ENCODE measurements at places on chromosomes 3 and 15. TPM values are rescaled to one million over a fixed set of nuclear protein-coding genes. Genes with fewer than 3 reads are reported as not detected.

TMCO5A gene
- not detected for total RNA-seq

CISH gene
- 0.57 TPM for total RNA-seq

SLC28A1 gene
- total RNA-seq, result not detected

KIF23 gene
- total RNA-seq, result 82.5 TPM

COX17 gene
- 81.6 TPM for total RNA-seq

ALDH1A2 gene
- 0.98 TPM for total RNA-seq

ADAMTSL3 gene
- not detected for total RNA-seq

C2CD4A gene
- total RNA-seq, result 0.15 TPM

CERS3 gene
- not detected for total RNA-seq

ZNF385D gene
- 13.0 TPM for total RNA-seq

TMEM40 gene
- total RNA-seq, result 1.3 TPM

DNA sequence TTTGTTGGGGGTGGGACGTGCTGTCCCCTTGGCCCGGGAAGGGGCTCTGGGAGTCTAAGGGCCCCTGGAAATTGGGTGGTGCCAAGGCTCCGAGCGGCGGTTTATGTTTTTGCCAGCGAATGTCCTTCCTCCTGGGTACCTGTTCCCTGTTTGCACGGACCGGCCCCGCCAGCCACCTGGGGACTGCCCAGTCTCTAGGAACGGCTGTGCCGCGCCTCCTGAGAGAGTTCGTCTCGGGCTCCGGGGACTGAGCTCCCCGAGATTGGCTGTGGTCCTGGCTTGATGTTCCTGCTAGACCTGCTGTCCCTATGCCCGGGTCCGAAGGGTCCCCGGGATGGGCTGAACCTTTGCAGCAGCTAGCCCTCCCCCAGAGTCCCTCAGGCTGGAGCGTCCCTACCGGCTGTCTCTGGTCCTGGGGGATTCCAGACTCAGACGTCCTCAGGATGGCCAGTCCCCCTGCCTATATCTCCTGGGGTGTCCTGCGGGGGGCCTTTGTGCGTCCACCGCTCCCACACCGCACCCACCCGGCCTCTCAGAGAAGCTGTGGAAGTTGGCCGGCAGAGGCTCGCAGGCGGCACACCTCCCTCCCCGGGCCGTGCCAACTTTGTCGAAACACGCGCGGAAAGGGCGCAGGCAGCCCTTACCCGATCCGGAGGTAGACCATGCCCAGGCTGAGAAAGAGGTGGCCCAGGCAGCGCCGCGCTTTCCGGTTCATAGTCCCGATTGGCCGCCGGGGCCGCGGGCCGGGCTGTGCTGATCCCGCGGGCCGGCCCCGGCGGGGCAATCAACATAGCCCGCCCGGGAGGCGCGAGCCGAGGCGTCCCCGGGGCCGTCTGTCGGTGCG, 547 bp downstream of the WNT7A start:
- DNase-seq, result no peak

- no peak for DNase-seq
Measured at GRCh38 chr3:36178018-36178417, 202.3 kb upstream of the STAC start.

- no peak for DNase-seq
Measured at GRCh38 chr3:47113669-47114365, 50.1 kb downstream of the SETD2 start.

DNA sequence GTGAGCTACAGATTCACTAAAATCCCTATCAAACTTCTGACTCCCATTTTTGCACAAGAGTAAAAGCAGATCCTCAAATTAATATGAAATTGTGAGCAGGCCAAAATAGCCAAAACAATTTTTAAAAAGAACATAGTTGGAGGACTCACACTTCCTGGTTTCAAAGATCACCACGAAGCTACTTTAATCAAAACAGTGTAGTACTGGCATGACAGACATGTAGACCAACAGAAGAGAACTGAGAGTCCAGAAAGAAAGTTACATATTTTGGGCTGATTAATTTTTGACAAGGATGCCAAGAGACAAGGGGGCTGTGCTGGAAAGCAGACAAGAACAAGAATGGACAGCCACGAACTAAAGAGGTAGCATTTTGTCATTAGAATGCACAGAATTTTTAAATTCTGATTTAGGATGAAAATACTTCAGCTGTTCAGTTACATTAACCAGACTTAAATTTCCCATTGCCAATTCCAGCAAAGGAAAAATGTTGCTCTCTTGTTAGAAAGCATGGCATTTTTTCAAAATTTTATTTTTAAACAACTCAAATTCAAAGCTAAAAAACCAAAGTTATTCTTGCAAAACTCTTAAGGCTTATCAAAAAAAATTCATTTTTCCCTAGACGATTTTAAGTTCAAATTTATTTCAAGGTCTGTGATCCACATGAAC, 14.0 kb downstream of the RYK start:
- no peak for DNase-seq

- DNase-seq, result no peak
Measured at GRCh38 chr3:139187648-139188047, 143.0 kb upstream of the PRR23C start.

GRCh38 chr15:52649686-52650085, 29.5 kb downstream of the ATOSA start:
- no peak for DNase-seq

DNA sequence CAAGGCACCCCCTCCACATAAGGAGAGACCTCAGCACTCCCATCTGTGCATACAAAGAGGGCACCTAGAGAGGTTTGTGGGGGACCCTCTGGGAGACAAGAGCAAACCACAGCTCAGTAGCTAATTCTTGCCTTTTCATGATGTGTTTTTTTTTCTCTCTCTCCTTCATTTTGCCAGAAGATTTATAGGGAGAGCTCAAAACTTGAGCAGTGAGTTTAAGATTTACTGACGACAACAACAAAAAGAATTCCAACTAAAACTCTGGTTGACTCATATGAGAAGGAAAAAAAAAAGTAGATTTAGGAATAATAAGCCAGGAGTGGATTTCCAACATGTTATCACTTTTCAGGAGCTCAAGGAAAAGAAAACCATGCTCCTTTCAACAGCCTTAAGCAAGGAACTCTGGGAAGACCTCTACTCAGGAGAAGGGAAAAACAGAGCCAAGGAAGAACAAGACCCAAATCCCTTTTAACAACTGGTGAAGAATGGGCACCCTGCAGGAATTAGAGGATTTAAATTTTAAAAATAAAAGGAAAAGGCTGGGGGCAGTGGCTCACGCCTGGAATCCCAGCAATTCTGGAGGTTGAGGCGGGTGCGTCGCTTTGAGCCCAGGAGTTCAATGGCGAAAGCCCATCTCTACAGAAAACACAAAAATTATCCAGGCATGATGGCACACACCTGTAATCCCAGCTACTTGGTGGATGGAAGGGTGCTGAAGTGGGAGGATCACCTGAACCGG, 58.2 kb upstream of the RAD18 start:
- DNase-seq, result no peak

GRCh38 chr15:60125334-60125733, 121.2 kb downstream of the FOXB1 start:
- no peak for DNase-seq

- no peak for DNase-seq
Measured at GRCh38 chr3:101758224-101758623, 20.8 kb upstream of the NXPE3 start.

DNA sequence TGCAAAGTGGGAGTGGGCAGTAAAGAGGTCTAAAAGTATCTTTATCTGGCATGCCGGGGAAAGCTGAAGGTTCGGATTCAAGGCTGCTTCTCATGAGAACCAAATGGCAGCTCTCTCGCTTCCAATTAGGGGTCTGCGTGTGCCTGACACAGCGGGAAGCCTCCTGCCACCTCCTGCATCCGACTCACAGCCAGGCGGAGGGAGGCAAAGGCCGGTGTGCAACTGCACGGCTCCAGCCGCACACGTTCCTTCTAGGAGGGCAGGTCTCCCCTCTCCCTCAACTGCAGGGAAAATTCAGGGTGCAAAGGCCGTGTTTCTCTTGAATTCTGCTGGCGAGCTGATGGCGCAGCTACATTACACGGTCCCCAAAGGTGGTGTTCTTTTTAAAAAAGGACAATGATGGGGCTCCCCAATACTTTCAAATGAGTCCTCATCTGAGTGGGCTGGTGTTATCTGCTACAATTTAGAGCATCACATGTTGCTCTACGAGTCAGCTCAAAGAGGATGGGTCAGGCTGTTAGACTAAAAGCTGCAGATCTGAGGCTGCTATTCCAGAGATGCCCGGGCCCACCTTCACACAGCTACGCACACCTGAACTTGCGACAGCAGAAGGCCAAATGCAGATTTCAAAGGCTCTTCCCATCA, 226.6 kb downstream of the ADAMTS17 start:
- DNase-seq, result no peak

DNA sequence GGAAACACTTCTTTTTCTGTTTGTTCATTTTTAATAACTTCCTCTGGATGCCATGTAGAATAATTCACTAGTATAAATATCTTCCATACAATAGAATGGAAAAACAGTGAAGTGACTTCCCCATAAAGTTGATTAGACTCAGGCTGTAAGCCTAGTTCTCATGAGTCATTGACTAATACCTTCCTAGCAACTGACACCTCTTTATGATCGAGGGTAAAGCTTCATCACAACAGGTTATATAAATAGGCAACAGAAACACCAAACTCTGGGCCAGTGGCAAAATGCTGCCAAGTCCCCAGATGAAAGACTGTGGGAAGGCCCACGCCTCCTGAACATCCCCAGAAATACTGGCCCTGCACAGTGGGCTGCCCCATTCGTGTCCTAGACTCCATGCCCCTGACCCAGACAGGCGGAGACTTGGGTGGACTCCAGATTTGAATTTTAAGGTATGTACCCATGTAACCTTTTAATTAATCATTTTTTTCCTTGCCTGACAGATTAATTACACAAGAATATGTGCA, 71.3 kb upstream of the TBC1D23 start:
- DNase-seq, result no peak

GRCh38 chr3:39133093-39133490, 20.3 kb downstream of the CSRNP1 start:
- DNase-seq, result no peak

- DNase-seq, result no peak
Measured at GRCh38 chr3:196193133-196193735, 18.0 kb downstream of the ZDHHC19 start.

DNA sequence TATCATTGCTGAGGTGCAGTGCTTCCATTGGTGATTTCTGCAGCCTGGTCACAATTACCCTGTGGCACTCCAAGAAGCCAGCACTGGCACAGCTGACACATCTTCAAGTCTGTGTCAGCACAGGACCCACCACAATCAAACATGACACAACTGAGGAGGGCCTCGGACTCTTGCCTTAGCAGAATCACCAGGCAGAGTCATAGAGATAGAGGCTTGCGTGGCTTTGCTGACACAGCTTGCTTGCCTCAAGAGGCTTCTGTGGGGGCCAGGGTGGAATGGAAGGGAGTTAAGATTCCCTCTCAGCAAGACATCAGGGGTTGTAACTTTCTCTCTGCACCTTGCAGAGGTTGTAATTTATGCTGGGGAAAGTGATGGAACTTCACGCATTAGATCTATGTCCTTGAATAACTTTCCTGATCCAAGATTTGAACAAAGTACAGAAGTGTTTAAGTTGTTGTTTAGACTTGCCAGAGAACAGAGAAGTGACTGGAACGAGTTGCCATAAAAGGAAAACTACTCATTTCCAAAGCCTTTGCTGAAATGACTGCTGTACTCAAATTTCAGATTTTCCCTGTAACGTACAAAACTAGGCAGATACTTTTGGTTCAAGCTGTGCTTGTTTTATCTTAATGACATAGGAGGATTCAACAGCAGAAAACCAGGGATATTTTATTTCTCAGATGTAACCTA, 170.7 kb downstream of the DIPK2A start:
- no peak for DNase-seq

DNA sequence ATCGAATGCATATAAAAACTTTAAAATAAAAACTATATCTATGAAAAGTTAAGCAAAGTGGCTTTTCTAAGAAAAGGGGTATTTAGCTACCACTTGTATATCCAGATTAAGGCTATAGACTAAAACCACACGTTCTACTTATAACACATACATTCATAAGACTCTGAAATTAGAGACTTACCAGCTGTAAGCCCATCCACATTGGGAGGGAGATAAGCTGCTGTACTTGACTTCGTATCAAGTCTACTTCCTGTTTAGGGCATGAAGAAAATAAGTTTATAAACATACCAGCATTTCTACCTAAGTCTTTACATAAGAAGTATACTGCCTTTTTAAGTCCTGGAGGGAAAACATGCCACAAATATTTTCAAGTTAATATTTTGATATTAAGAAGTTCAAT, 27.7 kb downstream of the AQR start:
- no peak for DNase-seq

- no peak for DNase-seq
Measured at GRCh38 chr3:179026636-179027035, 45.0 kb downstream of the ZMAT3 start.

DNA sequence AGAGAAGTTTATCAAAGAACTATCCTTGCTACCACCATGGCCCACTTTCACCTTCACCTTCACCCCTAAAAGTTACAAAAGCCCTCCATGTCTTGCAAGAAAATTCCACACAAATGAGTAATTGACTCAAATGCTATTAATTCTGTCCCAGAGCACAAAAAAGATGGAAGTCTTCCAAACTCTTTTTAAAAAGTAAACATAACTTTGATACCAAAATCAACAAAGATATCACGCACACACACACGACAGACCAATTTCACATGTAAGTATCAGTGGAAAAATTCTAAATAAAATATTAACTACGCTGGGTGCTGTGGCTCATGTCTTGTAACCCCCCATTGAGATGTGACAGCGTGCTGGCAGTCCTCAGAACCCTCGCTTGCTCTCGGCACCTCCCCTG, 1.1 kb upstream of the MCCC1 start:
- no peak for DNase-seq

DNA sequence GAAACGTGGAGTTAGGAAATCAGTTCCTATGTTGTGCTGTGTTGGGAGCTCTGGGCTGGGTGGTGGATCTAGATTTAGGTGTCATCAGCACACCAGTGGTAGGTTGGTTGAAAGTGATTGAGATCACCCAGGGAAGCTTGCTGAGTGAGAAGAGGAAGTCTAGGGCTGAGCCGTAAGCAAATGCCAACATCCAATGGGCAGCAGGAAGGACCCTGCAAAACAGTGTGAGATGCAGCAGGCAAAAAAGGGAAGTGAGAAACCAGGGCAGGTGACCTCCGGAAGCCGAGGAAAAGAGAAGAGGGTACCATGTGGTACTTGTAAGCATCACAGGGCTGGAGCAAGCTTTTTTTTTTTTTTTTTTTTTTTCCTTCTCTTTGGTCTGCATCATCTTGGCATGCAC, 15.9 kb upstream of the COPG1 start:
- no peak for DNase-seq

Measured in Panc1 (cell line).